ENCODE measurements at places on chromosomes 7 and 10.

GRCh38 chr7:28038175-28038797, 142.3 kb downstream of the JAZF1 start:
- no peak for DNase-seq

DNA sequence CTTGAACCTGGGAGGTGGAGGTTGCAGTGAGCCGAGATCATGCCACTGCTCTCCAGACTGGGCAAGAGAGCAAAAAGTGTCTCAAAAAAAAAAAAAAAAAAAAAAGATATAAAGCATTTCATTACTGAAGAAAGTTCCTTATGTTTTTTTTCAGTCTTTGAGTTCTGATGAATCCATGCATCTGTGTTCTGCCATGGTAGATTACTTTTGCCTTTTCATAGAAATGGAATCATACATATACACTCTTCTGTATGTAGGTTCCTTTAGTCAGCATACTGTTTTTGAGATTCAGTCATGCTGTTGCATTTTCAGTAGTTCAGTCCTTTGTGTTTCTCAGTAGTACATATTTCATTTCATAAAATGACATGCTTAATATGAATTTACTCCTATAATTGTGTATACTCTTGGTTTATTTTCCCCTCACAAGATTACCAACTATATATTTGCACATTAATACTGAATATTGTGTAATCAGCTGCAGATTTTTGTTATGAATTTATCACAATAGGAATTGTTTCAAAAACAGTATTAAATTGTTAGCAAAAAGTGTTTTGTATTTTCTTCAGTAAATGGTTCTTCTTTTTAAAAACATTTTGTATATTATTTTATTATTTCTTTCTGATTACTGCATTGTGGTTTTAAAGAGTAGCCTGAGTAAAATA, 2.8 kb upstream of the ZNF777 start:
- no peak for DNase-seq

DNA sequence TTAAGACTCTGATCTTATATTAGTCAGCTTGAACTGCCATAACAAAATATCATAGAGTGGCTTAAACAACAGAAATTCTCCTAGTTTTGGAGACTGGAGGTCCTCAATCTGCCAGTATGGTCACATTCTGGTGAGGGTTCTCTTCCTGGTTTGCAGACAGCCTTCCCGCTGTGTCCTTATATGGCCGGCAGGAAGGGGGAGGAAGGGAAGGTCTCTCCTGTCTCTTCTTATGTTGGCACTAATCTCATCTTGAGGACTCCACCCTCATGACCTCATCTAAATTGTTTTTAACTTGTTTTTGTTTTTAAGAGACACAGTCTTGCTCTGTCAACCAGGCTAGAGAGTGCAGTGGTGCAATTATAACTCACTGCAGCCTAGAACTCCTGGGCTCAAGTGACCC, 53.1 kb downstream of the VPS41 start:
- no peak for DNase-seq

DNA sequence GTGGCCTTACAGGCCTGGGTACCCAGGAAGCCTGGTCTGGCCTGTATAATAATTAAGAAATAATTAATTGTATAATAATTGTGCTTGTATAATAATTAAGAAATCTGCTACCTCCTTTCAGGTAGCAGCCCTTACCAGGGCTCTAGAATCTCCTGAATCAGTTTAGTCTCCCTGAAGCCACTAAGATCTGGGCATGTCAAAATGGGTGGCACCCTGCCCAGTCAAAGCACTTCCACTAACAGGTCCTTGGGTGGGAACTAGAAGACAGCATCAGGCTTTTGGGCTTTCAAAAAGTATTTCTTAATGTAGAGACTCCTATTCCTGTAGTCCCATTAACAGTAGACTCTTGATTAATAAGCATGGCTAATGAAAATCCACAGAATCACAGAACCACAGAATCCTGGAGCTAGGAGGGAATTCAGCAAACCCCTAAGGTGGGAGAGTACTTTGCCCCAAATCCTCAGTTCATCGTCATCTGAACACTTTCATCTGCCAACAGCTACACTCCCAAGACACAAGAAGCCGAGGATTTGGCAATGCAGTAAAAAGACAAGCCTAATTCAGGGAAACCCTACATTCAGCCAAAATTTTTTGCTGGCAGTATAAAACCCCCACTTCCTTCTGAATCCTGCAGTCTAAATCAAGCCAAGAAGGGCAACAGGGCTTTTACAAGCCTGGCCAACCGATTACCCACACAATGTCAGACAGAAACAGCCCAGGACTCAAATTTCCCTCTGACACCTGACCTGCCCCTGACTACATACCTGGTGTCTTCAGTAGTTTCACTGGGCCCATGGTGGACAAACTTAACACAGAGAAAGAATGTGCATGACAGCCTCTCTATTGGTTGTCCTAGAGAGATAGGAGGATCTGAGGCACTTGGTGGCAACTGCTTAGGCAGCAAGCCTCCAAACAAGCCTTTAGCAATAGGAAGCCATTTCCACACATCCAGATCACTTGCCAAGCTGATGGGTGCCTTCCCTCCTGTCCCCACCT, 5.9 kb upstream of the IL6 start:
- DNase-seq, result no peak

DNA sequence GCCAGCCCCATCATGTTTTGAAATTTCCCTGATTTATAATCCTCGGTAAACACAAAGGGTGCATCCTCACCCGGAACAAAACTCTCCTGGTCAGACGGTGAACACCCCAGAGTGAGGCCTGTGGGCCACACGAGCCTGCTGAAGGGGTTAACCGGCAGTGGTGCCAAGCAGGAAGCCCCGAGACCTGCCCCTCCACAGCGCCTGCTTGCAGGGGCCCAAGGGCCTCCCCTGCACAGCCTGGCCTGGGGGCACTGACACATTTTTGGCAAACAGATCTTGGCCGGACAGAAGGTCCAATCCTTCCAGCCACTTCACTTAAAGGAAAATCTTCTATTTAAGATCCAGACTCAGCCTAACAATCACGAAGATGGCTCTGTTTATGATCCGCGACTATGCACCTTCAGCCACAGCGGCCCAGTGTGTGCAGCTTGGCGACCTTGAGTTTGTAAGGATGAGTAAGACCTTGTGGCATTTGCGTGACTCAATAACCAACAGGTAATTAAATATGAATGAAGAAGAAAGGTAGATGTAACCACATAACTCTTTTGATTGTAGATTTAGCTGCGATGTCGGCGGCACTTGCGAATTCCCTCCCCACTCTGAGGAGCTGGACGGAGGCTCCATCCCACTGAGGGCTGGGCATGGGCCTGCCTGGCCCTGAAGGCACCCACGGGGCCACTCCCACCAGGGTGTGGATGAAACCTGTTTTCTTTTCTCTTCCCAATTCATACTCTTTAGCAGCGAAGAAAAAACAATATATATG, 328.2 kb downstream of the DNAJB6 start:
- DNase-seq, result no peak

DNA sequence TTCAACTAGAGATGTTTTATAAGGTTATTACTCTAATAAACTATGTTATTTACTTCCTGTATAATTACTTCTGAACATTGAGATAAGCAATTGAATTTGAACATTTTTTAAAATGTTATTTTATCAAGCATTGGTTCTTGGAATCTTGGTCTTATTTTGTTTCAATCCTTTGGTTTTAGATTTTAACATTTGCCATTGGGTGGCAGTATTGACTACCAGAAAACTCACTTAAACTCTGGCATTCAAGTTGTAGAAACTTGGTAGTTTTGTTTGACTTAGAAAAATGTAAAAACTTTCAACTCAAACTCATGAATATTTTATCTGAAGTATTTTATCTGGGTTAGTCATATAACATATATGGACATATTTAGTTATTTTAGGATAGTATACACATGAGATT, 48.1 kb downstream of the ATRNL1 start:
- DNase-seq, result no peak

DNA sequence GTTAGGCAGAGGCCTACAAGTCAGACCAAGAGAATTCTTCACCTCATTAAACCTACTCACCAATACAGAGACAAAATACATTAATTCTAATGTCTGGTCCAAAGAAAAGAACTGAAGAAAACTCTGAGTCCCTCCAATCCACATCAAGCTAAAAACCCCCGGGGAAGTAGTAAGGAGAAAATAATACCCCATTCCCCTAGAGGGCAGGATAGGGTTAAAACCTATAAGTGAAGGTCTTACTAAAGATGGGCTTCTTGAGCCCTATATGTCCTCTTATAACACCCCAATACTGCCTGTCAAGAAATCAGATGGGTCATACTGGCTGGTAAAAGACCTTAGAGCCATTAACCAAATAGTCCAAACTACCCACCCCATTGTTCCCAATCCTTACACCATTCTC, 141.3 kb upstream of the TMEM106B start:
- DNase-seq, result no peak

DNA sequence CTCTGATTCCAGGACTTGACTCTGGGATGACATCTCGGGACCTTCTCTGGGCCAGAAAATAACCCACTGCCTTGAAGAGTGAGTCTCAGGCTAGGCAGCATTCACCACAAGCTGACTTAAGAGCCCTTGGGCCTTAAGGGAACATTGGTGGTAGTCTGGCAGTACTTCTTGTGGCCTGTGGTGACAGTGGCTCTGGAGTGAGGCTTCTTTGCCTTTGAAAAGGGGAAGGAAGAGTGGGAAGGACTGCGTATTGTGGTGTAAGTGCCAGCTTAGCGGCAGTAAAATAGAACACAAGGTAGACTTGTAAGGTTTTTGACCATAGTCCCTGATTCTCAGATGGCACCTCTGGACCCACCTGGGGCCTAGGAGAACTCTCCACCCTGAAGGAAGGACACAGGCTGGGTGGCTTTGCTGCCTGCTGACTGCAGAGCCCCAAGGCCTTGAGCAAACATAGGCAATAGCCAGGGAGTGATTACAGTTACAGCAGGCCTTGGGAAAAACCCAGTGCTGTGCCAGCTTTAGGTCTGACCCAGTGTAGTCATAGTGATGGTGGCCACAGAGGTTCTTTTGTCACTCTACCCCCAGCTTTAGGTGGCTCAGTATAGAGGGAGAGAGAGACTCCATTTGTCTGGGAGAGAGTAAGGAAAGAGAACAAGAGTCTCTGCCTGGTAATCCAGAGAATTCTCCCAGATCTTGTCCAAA, 483.9 kb downstream of the SH2D4B start:
- DNase-seq, result no peak

- no peak for DNase-seq
These were observed 87.1 kb downstream of the KAT6B start for GRCh38 chr10:74913377-74913979.

Measured in AG04449 (cell line).